ENCODE measurements at places on chromosomes 11 and 22.

- no peak for DNase-seq
These were observed 74.5 kb downstream of the AMBRA1 start for GRCh38 chr11:46519351-46519750.

GRCh38 chr11:80727315-80727714, 1286.5 kb upstream of the TENM4 start:
- no peak for DNase-seq

GRCh38 chr11:78377625-78378418, 39.8 kb downstream of the GAB2 start:
- DNase-seq = no peak

DNA sequence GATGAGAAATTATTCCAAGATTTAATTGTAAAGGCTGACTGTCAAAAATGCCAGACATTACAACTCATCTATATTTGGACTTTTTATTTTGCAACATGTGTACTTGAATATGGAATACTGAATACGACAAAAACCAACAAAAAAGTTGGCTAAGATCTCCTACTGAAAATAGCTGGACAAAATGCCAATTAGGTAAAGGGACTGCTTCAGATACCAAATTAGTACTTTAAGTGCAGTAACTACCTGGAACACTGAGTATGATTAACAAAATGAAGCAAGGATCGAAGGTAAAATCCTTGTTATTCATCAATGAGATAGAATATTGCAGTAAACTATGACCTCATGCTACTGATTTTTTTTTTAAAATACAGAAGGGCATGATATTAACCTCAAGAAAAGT, 173.8 kb downstream of the SOX6 start:
- DNase-seq = no peak

GRCh38 chr11:128482512-128483191, 104.7 kb downstream of the ETS1 start:
- no peak for DNase-seq

DNA sequence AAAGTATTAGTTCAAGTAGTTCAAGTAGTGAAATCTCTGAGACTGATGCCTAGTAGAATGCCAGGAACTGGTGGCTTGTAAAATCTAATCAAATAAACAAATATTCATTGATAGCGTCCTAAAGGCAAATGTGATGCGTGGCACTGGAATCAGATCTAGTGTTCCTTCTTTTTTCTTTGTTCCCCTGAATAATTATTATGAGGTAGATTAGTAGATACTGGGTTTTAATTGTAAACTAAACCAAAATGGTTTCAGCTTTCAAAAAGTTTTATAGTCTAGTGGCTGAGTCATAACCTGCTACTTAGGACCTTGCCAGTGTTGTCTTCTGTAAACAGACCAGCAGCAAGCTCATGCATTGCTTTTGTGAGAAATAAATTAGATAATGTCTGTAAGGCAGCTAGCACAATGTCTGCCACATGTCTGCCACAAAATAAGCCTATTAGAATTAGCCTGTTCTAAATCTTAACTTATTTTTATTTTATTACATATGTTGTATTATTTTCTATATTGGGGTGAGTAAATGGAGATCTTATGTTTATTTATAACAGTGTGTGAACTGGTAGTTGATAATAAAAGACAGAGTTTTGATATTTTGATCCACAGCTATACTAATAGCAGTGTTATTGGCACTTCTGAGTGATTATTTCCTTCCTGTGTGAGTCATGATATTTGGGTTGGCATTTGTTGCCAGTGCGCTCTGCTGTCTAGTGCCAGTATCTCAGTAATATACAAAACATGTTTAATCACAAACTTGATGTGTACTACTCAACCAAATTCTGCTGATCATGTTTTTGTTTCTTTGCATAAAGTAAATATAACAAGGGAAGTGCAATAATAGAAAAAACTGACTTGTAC, 135.7 kb downstream of the TMEM135 start:
- DNase-seq = no peak

DNA sequence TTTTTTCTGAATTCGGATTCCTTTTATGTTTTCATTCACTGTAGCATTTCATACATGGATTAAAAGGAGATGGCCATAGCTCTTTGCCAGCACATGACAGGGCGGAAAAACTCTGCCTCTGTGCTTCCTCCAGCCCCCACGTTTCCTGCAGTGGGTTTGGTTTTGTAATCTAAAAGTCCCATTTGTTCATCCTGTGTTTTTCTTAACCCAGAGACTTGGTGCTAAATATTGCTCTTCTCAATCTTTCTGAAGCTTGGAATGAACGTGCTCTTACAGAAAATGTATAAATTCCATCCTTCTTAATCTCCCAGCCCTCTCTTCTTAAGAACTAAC, 89.9 kb downstream of the PPP6R3 start:
- no peak for DNase-seq

DNA sequence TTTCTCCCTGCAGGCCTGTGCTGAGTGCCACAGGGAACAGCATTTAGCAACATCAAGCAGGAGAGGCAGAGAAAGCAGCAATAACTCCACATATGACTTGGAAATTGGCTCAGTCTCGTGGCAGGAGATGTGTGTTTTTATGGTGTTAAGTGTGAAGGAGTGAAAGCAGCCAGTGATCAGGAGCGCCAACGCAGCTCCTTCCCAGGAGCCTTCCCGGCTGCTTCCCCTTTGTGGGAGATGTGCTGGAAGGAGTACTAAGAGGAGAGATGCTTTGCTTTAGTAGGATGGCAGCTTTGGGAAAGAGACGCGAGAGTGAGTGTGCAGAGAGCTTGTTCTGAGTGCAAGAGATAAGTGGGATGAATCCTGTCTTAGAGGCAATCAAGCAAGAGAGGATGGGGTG, 54.7 kb upstream of the KIRREL3 start:
- DNase-seq = no peak

GRCh38 chr11:12274056-12274455, 103.3 kb upstream of the PARVA start:
- DNase-seq = no peak

DNA sequence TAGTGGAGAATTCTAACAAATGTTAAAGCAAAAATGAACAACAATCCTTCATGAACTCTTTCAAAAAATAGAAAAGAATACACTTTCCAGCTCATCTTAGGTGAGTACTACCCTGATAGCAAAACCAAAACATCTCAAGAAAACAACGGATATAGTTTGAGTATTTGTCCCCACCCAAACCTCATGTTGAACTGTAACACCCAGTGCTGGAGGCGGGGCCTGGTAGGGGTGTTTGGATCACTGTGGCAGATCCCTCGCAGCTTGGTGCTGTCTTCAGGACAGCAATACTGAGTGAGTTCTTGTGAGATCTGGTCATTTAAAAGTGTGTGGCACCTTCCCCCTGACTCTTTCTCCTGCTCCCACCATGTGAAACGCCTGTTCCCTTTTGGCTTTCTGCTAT, 27.0 kb downstream of the NCAPD3 start:
- DNase-seq = no peak

GRCh38 chr22:36443198-36443770, 38.2 kb downstream of the TXN2 start:
- DNase-seq = no peak

DNA sequence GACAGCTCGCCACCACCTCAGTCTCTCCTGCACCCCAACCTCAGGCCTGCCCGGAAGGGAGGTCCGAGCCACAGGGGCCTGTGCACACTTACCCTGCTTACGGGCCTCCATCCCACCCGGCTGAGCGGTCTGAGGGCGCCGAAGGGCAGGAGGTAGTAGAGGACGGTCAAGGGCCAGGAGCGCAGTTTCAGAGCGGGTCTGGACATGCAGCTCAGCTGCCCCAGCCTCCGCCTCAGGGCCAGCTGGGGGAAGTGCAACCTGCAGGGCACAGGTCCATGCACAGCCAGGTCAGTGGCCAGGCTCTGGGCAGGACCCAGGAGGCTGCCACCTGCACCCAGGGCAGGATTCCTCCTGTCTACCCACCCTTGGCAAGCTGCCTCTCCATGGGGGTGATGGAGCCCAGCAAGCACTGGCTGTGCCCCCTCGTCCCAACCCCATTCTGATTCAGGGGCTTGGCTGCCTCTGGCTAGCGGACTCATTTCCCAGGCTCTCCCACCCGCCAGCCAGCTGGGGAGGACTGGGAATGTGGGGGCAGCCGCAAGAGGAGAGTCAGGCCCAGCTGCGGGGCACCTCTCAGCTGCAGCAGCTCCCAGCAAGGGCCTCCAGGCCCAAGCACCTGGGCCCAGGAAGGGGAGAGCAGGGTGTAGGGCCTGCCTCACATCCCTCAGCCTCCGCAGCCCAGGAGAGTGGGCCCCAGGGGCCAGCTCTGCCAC, 38.3 kb downstream of the PISD start:
- DNase-seq = no peak

DNA sequence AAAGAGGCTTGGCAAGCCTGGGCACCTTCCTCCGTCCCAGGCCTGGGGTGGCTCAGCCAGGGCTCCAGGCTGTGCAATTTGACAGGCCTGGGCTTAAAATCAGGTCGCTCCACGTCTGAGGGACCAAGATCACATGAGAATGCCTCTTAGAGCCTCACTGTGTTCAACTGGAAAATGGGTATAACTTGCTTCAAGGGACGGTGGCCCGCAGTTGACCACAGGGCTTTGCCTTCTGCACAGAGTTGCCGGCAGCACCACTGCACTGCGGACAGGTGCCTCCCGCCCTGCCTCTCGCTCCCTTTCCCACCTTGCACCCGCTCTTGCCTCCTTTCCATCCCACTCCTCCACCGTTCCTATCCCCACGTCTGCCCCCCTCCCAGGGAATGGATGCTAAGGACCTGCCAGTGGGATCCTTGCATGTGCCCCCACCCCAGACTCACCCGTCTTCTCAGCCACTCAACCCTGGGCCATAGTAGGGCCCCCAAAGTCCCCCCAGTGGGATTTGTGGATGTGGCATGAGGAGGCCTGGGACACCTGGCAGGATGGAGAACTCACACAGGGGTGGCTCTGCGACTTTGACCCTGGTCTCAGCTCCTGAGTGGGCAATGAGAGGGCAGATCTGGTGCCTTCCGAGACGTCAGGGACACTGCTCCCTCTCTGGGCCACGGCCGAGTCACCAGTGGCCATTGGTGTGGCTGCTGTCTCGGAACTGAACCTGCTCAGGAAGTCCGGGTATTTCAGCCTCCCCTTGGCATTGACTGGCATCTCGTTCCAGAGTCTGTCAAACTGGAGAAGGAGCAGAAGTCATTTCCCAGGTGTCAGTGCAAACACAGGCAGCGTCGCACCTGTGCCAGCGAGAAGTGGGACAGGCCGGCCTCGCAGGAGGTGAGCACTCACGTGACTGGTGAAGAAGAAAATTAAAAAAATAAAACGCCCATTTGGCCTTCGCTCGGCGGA, 128.0 kb downstream of the MPPED1 start:
- DNase-seq = no peak

DNA sequence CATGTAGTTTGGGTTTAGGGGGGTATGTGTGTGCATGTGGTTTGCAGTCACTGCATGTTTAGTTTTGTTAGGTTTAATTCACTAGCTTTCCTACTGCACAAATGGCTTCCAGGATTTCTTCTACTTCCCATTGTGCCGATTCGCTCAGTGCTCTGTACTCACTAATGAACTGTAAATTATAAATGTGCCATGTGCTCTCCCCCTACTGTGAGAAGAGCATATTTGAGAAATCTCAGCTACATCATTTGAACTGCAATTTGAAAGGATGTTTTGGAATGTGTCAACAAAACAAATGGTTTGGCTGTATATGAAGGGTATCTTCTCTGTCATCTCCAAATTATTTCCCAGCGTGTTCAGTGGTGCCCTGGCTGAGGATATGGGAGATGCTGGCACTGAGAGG, 28.1 kb downstream of the CYB5R2 start:
- no peak for DNase-seq

- DNase-seq = no peak
These were observed 133.5 kb downstream of the COMMD9 start for GRCh38 chr11:36155770-36156160.

- DNase-seq = no peak
These were observed 64.3 kb upstream of the ZC3H12C start for GRCh38 chr11:110028921-110029320.

- DNase-seq = peak; percentile 39
These were observed 5.0 kb downstream of the SCN2B start for GRCh38 chr11:118171269-118172062.

GRCh38 chr11:3087821-3088800, 30.9 kb upstream of the CARS1 start:
- no peak for DNase-seq

DNA sequence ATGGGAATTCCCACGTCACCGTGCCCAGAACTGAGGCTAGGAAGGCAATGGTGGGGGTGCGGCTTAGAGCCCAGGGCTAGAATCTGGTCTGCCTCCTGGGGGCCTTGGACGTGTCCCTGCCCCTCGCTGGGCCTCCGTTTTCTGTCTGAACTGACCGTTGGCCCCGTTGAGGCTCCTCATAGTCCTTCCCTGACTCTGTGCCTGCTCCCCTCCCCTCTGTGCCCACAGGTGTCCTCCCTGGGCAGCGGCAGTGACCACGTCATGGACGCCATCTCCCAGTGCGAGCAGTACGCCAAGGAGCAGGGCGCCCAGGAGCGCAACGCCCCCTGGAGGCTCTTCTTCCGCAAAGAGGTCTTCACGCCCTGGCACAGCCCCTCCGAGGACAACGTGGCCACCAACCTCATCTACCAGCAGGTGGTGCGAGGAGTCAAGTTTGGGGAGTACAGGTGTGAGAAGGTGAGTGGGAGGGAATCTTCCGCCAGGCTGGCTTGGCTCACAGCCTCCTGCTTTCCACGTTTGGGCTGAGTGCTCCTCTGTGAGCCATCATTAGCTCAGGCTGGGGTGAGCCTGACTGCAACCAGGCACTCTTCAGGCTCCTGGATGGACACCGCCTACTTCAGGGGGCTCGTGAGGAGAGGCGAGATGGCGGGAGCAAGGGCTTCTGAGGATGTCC, 63.9 kb downstream of the MYO7A start:
- no peak for DNase-seq

DNA sequence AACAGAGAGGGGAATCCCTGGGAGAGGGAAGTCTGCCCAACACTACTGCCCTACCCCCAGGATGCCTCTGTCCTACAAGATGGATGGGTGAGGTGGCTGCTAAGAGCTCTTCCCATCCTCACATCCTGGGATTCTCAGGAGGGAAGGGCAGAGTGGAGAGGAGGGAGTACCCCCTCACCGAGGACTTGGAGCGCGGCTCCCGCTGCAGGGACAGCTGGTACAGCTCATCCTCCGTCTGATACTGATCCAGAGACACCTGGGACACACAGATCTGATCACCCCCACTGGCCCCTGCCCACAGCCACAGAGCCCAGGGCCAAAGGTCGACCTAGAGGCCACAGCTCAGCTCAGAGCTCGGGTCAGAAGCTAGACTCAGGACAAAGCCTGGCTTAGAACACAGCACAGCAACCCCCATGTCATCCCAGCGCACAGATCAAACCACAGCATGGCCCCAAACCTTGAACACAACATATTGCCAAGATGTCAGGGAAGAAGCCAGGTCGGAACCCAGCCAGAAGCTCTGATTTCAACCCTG, 8.2 kb downstream of the RASGRP2 start:
- DNase-seq = no peak

DNA sequence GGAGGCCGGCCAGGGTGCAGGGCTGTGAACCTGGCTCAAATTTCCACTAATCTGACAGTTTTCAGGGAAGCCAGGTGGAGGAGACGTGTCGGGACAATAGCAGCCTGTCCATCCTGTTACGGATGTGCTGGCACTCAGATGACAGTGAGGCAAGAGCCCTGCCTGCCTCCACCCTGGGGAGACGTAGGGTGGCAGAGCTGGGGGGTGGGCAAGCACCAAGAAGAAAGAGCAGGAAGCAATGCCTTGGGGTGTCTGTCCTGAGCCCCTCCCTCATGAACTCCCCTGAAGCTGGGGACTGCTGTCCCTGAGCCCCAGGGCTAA, 10.0 kb upstream of the TRIM29 start:
- no peak for DNase-seq

Measured in stimulated activated CD4-positive, alpha-beta T cell treated with anti-CD3 and anti-CD28 coated beads, TNF-alpha, amount 100 ng/mL, for 1 hour (primary cell).